Kidney capillary endothelial cell (primary cell): ENCODE measurements at places on chromosomes 7 and 10.

DNA sequence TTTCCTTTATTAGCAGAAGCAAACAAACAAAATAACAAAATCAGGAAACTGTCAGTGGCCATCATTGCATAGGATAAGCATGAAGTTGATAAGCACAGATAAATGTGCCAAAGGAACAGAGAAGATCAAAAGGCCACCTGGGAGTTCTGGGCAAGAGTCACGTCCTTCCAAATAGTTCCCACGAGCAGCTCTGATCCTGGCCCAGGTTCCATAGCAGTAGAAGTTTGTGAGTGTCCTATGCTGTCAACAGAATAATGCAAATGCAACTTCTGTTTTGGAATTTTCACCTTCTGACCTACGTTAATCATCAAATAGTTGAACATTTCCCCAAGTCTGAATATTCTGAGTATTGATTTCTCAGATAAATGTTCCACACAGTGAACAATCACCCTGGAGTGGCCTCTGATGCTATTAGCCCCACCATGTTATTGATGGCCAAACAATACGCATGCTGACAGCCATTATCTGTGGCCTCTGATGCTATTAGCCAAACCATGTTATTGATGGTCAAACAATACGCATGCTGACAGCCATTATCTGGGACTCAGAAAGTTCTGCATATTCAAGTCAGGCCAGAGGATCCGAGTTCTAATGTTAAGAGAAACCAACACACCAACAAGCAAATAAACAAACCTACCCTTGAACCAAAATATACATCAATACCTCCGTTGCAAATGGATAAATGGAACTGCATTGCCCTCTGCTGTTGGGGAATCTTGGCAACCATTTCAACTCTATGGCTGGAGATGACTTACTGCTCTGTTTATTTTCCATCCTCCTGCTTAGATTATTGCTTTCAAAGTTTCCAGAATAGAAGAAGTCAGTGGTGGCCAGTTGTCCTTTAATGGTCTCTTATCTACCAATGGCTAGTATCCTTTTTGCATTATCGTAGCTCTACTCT lies 63.3 kb downstream of the MRC1 start:
- DNase-seq = peak; percentile 49

- no peak for DNase-seq
These were observed 505.6 kb downstream of the HTR7 start for GRCh38 chr10:90352288-90352687.

DNA sequence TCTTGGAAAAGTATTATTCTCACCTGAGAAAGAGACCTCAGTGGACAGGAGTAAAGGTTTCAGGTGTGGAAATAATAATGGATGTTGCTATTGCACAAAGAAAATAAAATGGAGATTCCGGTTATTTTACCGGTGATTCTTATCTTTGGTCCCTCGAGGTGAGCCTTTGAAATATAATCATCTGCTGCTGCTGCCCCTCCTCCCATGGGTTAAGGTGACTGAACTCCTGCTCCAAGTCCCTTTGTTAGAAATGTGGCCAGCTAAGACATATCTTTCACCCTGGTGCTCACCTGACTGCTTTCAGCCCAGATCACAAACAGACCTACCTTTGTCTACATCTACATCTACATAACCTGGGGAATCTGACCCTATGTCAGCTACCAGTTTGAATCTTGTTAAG lies 5.7 kb downstream of the CUBN start:
- DNase-seq = no peak

- no peak for DNase-seq
These were observed 73.8 kb upstream of the CHCHD3 start for GRCh38 chr7:133155642-133156041.

- no peak for DNase-seq
These were observed 178.1 kb downstream of the ARHGAP21 start for GRCh38 chr10:24545585-24545984.

DNA sequence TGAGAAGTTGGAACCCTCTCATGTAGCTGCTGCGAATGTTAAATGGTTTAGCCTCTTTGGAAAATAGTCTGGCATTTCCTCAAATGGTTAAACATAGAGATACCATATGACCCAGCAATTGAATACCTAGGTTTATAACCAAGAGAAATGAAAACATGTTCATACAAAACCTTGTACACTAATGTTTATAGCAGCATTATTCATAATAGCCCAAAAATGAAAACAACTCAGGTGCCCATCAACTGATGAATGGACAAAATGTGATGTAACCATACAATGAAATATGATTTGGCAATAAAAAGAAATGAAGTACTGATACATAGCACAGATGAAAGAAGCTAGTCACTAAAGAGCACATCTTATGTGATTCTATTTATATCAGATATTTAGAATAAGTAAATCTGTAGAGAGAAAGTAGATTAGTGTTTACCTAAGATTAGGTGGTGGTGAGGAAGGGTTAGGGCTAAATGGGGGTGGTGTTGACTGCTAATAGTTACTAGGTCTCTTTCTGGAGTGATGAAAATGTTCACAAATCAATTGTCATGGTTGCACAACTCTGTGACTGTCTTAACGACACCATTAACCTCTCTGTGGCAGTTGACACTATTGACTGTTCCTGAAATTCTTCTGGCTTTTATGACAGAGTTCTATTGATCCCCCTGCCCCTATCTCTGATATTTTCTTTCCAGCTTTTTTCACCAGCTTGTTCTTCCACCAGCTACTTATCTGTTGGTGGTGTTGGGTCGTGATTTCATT lies 35.2 kb downstream of the VCL start:
- DNase-seq = no peak

GRCh38 chr10:132229834-132230556 lies 43.2 kb downstream of the DPYSL4 start:
- peak; percentile 46 for DNase-seq
